Activated CD4-positive, alpha-beta T cell treated with anti-CD3 and anti-CD28 coated beads for 48 hours (primary cell): ENCODE measurements at places on chromosomes 12 and 14.
A peak's percentile ranks its signal among the peaks of the same experiment; 100 is the strongest.

GRCh38 chr14:65627315-65627714 lies 214.8 kb downstream of the FUT8 start:
- no peak for DNase-seq

- no peak for DNase-seq
Observed at GRCh38 chr12:25326326-25326725, 75.6 kb upstream of the KRAS start.

GRCh38 chr12:66637699-66638301 lies 41.1 kb downstream of the GRIP1 start:
- no peak for DNase-seq

DNA sequence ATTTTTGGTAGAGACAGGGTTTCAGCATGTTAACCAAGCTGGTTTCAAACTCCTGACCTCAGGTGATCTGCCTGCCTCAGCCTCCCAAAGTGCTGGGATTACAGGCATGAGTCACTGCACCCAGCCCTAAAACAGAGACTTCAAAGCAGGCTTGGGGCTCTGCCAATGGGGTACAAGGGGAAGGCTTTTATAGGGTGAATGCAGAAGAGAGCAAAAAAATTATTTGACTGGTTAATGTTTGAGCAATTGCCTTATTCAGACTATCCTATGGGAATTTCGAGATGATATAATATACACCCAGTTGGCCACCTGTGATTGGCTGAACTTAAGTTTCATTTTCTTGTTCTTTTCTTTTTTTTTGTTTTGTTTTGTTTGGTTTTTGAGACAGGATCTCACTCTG lies 31.5 kb upstream of the ACTN1 start:
- no peak for DNase-seq

DNA sequence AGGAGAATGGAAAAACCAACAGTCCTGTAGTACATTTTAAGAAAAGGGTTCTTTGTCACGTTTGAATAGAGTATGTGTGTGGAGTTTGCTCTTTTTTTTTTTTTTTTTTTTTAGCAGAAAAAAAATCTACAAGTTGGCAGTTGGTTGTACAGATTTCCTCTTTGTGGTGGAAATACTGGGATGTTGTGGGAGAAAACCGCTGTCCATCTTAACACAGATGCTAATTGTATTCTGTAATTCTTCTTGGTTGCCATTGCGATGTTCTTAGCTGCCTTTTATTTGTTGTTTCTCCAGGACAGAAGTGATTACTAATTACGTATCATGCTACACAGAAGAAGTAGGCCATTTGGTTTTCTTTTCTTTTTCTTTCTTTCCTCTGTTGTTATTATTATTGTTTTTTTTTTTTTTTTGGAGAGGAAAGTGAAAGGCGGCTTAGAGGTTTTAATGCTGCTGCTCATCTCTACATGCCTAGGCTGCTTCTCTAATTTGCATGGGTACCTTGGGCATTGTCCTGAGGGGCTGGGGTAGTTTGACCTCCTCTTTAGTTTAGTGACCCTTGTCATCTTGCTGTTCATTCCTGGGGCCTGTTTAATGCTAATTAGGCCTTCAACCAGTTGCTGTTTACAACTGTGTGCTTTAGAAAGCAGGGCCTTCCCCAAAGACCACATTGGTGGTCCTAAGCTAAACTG lies 94.7 kb downstream of the TMTC2 start:
- no peak for DNase-seq

DNA sequence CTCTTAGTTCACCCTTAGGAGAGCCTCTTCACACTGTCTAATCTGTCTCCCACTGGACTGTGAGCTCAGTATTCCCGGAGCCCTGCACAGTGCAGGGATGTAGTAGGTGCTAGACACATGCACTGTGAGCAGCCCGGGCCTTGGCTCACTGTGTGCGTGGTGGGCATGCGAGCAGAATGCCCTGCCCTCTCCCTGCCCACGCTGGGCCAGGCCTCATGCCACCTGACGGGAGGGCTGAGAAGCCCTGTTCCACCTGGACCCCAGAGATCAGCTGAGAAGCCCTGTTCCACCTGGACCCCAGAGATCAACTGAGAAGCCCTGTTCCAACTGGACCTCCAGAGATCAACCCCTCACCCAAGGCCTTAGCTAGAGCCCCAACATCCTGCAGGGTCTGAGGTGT lies 10.9 kb downstream of the RPS6KL1 start:
- no peak for DNase-seq

DNA sequence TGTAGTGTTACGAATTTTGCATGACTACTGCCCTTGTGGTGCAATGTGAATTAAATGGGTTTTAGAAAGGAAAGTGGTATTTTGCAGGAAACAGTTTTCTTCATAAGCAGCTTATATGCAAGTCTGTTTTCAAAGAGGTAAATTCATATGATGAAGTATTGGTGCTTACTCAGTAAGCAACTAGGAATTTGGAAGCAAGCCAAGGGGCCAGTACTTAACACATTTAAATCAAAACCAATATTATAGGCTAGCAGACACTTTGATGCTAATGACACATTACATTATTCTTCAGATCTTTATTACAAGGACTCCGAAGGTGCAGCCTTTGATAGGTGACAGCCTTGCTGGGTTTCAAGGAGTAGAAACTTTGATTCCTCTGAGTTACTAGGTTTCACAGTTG lies 23.1 kb downstream of the MGAT4C start:
- no peak for DNase-seq

DNA sequence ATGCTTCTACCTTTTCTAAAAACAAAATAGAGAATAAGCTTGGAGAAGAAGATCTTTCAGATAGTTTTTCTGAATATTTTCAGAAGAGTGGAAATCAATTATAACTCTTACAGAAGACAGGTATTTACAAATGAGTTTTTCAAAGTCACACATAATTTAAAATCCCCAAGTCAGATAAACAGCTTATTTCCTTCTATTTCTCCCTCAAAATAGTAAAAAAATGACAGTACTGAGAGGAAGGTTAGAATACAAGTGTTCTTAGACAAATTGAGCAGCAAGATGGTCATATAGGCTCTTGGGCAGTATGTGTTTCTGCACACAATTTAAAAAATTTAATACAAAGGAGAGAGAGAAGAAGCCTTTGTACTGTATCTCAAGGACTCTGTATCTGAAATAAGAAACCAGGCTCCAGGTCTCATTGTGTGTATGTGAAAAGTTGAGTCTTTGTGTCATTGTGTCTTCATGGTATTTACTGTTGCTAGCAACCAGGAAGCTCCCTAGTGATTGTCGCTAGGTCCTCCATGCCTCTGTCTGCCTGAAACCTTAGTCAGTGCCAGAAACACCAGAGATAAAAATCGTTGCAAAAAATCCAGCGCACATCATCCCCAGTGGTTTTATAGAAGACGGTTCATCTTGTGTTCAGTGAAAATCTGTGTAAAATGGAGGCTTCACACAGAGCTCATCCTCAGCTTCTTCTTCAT lies 12.9 kb upstream of the TUBA1A start:
- peak; percentile 16 for DNase-seq

- DNase-seq = peak; percentile 85
Observed at GRCh38 chr14:53152887-53153701, at the start of gene DDHD1. TSS of gene DDHD1 (minus strand) at chr14:53153323. CDS start at chr14:53153098, 225 bp downstream.

- no peak for DNase-seq
Observed at GRCh38 chr14:58912799-58913432, 275.2 kb downstream of the DACT1 start.

- DNase-seq = no peak
Observed at GRCh38 chr14:99883866-99884650, 90.8 kb downstream of the EML1 start.
